ENCODE measurements at places on chromosomes 1 and 21.
A peak's percentile ranks its signal among the peaks of the same experiment; 100 is the strongest.

- DNase-seq, result no peak
Observed at GRCh38 chr1:188127507-188127906, 1298.8 kb downstream of the PLA2G4A start.

GRCh38 chr1:32068957-32069588 is 3.7 kb upstream of the TMEM39B start:
- no peak for DNase-seq

DNA sequence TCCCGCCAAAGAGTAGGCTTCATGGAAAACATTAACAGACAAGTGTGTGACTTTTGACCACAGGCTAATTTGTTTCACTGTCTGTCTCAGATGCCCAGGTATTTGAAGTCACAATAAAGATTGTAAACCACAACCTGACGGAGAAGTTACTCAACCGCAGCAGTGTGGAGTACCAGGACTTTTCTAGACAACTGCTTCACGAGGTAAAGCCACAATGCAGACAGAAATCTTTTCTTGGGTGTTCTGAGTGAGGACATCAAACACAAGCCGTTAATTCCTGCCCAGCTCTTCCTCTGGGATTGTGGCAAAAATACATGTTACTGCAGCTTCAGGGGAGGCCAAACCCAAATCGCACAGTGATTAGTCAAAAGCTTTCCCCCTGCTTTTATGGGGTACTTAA is 31.0 kb downstream of the UMODL1 start:
- DNase-seq, result no peak

GRCh38 chr21:32728848-32729247 is 1.0 kb upstream of the SYNJ1 start:
- no peak for DNase-seq

DNA sequence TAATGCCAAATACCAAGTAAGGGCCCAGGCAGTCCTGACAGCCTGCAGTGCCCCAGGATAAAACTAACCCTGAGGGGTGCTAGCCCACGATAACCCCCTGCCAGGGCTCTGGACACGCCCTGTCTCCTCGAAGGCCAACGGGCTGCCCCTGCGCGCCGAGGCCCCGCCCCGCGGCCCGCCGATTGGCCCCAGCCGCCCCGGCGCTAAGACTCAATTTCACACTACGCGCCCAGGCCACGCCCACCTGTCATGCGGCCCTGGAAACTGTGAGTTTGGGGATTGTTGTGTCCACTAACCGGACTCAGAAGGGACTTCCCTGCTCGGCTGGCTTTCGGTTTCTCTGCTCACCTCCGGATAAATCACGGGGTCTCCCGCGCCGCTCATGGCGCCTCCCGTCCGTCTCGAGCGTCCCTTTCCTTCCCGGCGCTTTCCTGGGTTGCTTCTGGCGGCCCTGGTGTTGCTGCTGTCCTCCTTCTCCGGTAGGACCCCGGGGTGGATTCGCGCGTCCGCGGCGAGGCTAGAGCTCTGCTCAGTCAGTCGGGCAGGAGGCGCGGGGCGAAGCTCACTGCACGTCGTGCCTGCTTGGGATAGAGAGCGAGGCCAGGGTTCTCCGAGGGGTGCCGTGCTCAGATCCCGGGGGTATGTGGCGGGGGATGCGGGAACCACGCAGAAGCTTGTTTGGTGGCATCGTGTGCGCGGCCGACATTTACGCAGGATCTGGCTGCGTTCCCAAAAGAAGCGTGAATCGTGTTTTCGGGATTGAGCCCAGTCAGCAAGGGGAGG is at the start of gene CR1L:
TSS of gene CR1L (plus strand) at position 282 of the 783 bp plus-strand sequence. CDS start at position 383, 101 bp downstream.
- no peak for DNase-seq

GRCh38 chr1:222310836-222311235 is 237.1 kb downstream of the HHIPL2 start:
- no peak for DNase-seq

GRCh38 chr1:176799327-176799726 is 336.4 kb downstream of the PAPPA2 start:
- DNase-seq, result no peak

GRCh38 chr1:21342961-21343838 is 52.9 kb upstream of the ECE1 start:
- DNase-seq, result no peak

DNA sequence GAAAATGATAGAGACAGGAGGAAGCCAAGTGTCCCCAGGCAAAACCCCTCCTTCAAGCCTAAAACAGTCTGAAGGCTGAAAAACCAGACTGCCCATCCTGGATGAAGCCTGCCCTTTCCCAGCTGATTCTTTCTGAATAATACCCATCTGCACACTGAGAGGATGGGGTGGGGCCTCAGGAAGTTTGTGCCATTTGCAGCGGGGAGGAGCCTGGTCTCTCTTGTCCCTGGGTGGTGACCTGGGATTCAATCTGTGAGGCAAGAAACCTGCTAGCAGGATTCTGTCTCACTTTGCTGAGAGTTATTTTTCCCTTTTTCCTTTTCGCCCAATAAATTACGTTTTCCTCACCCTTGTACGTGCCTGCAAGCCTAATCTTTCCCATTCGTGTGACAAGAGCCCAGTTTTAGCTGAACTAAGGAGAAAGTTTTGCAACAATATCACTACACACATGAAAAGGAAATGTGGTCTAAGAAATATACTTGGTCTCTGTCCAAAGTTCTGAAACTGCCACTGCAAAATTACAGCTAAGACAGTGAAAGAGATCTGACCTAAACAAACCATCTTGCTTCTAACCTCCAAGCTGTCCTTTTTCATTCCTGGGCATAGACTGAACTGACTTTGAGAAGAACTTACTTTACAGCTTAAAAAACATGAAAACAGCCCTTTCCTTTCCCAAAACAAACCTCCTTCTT is 105.0 kb downstream of the COP1 start:
- DNase-seq, result no peak

DNA sequence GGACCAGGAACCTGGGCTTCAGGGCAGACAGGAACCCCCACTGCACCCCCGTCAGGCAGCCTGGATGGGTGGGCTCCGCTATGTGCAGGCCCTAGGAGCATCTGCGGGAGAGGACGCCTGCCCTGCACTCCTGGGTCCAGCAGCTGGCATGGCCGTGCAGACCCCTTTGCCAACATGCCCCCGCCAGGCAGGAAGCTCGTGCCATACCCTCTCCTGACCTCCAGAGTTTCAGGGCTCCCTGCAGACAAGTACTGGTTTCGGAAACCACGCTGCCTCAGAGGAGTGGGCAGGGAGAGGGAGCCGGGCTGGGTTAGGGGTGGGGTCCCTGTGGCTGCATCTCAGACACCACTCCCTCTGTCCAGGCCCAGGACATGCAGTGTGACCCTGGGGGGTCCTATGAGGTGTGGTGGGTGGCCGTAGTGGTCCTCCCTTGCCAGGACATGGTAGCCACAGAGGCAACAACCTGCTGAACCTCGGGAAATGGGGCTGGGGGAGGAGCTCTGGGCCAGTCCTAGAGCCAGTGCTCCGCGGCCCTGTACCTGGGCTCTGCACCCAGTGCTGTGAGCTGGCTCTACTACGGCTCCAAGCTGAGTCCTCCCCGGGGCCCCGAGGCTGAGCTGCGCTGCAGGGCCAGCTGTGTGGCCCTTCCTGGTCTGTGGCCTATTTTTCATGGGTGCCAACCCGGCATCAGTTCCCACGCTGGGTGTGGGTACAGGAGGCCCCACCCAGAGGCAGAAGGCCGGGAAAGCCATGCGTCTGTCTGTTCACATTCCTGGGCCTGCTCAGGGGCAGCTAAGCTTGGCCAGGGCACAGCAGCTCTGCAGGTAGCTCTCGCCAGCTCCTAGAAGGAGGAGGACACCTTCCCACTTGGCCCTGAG is 1.4 kb downstream of the PLEKHN1 start:
- no peak for DNase-seq

GRCh38 chr1:112143871-112144441 is 154.5 kb upstream of the KCND3 start:
- no peak for DNase-seq

GRCh38 chr1:200384818-200385390 is 24.9 kb downstream of the ZNF281 start:
- no peak for DNase-seq

- no peak for DNase-seq
Observed at GRCh38 chr1:152878042-152878441, at the start of gene SMCP. SMCP (plus strand) TSS chr1:152878322; CDS start chr1:152884423, 6,101 bp downstream.

DNA sequence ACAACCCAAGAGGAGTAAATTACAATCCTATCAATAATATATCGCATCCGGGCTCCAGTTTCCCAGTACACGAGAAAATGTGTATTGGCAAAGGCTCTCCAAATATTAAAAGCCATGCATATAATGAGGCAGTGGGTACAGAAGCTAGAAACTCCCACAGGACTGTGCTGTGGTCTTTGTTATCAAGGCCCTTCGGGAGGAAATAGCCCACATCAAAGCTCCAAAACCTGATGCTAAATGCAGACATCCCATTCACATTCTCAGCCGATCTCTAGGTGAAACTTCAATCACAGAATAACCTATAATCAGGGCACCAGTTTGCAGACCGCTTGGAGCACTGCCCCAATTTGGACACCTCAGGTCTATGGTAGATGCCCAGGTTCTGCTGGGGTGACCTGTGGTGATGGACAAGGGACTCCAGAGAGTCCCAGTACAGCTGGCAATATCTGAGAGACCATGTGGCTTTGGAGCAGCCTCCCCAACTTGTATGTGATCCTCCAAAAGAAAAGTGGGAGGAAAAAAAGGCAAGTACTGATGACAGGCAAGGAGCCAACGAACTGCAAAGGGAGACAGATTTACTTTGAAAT is 148.8 kb upstream of the CAMK1G start:
- no peak for DNase-seq

- peak; percentile 85 for DNase-seq
Observed at GRCh38 chr1:84780000-84780716, 89.9 kb upstream of the SSX2IP start.

GRCh38 chr1:35715568-35716002 is 3.1 kb downstream of the C1orf216 start:
- DNase-seq, result peak; percentile 41

DNA sequence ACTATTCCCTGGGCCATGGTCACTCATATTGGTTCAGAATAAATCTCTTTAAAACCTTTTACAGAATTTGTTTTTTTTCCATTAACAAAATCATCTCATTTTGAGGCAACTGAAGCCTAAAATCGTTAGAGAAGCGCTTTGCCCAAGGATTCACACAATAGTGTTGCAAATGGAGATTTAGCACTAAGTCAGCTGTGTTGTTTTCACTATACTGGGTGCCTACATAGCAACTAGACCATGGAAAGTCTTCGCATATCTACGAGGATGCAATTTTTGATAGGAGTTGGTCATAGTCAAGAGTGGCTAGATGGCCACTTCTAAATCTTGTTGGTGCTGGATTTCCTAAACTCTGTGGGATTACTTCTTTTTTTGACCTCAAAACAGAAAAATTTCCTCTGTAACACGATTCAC is 530 bp upstream of the TIPRL start:
- DNase-seq, result no peak

DNA sequence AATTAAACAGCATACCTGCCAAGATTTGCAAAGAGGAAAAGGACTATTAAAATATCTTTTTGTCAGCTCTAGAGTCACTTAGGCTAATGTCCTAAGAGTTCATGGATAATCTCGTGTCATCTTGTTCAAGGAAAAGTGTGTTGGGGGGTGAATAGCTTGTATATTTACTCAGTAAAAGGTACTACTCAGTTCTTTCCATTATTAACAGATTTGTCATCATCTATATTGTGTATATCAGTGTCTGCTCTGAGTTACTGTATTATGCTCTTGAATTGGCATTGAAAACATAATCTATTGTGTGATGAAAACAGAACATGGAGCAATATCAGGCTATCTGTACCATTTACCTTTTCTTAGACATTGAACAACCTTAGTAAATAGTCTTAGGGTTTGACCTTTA is 41.9 kb downstream of the SMG7 start:
- no peak for DNase-seq

GRCh38 chr1:33119532-33120217 is 38.7 kb downstream of the AZIN2 start:
- no peak for DNase-seq

- no peak for DNase-seq
Observed at GRCh38 chr1:46556822-46557221, 5.4 kb upstream of the KNCN start.

GRCh38 chr1:207002724-207003146 is 29.8 kb downstream of the C1orf116 start:
- DNase-seq, result no peak

DNA sequence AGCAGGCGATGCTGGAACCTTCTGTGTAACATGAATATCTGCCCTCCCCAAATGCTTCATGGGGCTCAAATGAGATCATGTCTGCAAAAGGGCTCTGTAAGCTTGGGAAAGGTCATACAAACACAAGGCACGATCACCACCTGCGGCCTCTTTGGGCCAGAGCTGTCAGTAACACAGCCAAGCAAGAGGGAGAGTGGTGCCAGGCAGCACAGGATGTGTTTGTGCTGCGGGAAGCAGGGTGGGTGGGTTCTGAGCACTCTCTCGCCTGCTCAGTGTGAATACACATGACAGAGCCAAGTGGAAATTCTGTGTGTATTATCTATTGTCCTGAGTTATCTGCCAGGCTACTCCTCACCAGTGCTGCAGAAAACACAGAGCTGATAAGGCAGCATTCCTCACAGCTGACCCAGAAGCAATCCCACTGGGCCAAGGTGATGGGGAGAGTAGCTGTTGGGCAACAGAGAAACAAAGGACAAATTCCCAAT is 101.2 kb downstream of the LAMC2 start:
- DNase-seq, result no peak

GRCh38 chr1:214615871-214616270 is 12.9 kb downstream of the CENPF start:
- DNase-seq, result no peak

DNA sequence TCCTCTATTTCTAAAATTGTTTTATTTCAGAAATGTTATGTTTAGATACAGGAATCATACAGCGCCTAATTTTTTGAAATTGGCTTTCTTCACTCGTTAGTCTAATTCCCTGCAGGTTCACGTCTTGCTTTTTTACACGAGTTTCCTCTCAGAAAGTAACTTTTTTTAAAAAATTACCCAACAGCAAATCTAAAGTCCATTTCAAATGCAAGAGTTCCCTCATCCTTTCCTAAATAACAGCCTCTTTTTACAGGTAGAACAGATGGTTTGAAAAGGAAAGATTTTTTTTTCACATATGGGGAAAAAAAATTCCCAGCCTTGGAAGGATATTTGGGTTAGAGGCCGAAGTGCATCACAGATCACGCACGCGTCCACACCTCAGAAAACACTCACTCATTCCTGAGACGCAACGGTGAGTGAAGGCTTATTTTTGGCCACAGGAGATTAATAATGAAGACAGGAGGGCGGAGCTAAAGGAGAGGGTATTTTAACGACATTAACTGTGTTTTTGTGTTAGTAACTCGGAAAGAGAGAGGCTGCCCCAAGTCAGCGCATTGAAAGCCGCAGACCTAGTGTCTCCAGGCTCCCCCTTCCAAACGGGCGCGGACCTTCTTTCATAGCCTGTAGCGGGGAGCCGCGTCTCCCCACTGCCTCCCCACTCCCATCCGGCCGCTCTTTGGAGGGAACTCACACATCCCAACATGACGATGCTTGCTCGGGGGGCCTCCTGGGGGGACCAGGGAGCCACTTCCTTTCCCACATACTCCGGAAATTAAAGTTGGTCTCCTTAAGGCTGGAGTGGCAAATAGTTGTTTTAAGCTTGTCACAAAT is 969 bp upstream of the RIPK4 start:
- no peak for DNase-seq

All from bone marrow (tissue), 2 donors.